Natural killer cell (primary cell): ENCODE measurements at places on chromosomes 3 and 15.
A peak's percentile ranks its signal among the peaks of the same experiment; 100 is the strongest.

- H3K4me3 ChIP-seq, result no peak overlapping the region
- no peak for DNase-seq
Observed at GRCh38 chr3:76310089-76310488, 524.7 kb upstream of the ZNF717 start.

- no peaks in the 10 kb centered on the region for H3K27me3 ChIP-seq
- H3K27ac ChIP-seq, result no peak overlapping the region
- H3K4me3 ChIP-seq, result no peak overlapping the region
Observed at GRCh38 chr3:6108957-6109356, 752.0 kb upstream of the GRM7 start.

DNA sequence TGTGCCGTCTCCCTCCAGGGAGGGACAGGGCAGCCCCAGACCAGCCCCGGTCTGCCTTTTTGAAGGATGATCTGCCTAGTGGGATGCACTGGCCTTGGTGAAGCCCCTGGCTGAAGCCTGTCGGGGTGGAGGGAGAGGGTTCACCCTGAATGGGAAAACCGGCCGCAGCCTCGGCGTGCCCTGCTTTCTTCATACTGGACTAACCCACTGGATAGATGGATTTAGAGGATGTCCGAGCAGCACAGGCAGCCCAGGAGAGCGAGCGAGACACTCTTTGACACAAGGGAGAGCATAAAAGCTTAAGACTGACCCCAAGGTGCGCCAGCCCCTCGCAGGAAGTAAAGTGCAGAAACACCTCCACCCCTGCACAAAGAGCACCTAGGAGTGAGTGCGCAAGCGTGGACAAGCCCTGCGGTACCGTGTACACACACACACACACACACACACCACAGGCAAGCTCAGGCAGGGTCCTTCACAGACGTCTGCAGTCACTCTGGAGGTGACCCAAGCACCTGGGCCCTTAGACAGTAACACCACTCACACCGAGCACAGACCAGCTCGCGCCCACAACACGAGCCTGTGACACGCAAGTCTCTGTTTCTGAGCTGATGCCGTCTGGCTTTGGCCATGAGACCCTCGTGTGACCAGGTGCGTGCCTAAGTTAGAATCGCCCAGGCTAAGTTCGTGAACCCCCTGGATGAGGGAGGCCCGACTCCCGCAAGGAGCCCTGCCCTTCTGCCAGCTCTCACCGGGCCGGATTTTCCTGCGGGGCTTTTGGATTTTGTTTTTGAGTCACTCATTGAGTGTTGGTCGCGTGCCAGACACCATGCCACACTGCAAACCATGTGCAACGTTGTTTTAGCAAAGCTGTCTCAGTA, 11.3 kb downstream of the SEMA4B start:
- H3K4me3 ChIP-seq, result no peak overlapping the region
- H3K27me3 ChIP-seq, result no peaks in the 10 kb centered on the region
- peak overlapping the region; percentile 35 for H3K27ac ChIP-seq

- H3K4me3 ChIP-seq, result no peak overlapping the region
- no peaks in the 10 kb centered on the region for H3K36me3 ChIP-seq
- no peaks in the 10 kb centered on the region for H3K4me1 ChIP-seq
- no peak for DNase-seq
- H3K27me3 ChIP-seq, result no peaks in the 10 kb centered on the region
- no peak overlapping the region for H3K27ac ChIP-seq
Observed at GRCh38 chr3:128215800-128216495, 62.7 kb downstream of the EEFSEC start.

DNA sequence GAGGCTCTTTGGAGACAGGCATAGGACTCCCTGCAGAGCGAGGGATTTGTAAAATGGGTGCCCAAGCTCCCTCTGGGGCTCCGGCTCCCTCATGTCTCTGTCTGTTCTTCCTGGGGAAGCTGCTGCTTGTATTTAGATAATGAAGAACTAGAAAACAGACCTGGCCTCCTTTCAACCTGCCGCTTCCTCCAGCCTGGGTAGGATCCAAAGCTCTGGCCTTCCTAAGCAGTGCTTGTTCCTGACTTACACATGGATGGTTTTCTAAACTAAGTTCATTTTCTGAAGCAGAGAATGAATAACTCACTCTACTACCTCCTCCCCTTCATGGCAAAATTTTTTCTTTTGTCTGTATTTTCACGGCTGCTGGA, 36.9 kb upstream of the MYZAP start:
- H3K36me3 ChIP-seq, result no peaks in the 10 kb centered on the region
- no peak overlapping the region for H3K27ac ChIP-seq
- DNase-seq, result no peak
- H3K4me3 ChIP-seq, result no peak overlapping the region
- H3K4me1 ChIP-seq, result no peaks in the 10 kb centered on the region

DNA sequence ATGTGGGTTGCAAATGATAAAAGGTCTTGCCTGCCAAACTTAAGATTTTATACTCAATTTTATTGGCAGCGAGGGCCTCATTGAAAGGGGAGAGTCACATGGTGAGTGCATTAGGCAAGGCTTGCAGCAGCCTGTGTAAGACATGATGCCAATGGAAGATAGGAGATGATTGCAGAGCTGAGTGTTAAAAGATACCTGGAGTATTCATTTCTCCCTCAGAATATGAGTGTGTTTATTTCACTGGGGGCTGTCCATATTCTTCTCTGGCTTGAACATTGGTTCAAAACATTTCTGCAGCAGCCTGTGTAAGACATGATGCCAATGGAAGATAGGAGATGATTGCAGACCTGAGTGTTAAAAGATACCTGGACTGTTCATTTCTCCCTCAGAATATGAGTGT, 165.2 kb upstream of the NUDT16 start:
- H3K36me3 ChIP-seq, result no peaks in the 10 kb centered on the region
- H3K4me1 ChIP-seq, result no peaks in the 10 kb centered on the region
- no peaks in the 10 kb centered on the region for H3K27me3 ChIP-seq
- no peak overlapping the region for H3K27ac ChIP-seq
- no peak overlapping the region for H3K4me3 ChIP-seq

DNA sequence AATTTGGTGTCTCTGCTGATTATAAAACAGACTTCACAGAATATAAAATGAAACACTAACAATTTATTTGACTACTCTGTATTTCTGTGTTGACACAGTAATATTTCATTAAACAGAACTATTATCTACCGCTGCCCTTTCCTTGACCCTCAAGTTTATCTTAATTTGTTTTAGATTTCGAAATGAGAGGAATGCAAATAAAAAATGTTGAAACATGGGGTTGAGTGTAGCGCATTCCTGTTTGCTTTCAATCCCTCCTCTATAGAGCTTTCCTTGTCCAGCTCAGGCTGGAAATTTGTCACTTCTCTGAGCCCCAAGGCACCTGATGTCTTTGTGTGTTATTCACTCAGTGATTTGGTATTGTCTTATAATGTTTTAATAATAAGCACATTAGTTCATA, 550.2 kb downstream of the ZBBX start:
- no peaks in the 10 kb centered on the region for H3K27me3 ChIP-seq
- no peak overlapping the region for H3K4me3 ChIP-seq
- no peaks in the 10 kb centered on the region for H3K36me3 ChIP-seq
- H3K4me1 ChIP-seq, result no peaks in the 10 kb centered on the region
- DNase-seq, result no peak

- no peak overlapping the region for H3K27ac ChIP-seq
- H3K36me3 ChIP-seq, result peaks cover 24% of the 10 kb centered on the region
- H3K4me3 ChIP-seq, result no peak overlapping the region
- no peaks in the 10 kb centered on the region for H3K4me1 ChIP-seq
Observed at GRCh38 chr15:98909968-98910885, 97.4 kb downstream of the PGPEP1L start.

DNA sequence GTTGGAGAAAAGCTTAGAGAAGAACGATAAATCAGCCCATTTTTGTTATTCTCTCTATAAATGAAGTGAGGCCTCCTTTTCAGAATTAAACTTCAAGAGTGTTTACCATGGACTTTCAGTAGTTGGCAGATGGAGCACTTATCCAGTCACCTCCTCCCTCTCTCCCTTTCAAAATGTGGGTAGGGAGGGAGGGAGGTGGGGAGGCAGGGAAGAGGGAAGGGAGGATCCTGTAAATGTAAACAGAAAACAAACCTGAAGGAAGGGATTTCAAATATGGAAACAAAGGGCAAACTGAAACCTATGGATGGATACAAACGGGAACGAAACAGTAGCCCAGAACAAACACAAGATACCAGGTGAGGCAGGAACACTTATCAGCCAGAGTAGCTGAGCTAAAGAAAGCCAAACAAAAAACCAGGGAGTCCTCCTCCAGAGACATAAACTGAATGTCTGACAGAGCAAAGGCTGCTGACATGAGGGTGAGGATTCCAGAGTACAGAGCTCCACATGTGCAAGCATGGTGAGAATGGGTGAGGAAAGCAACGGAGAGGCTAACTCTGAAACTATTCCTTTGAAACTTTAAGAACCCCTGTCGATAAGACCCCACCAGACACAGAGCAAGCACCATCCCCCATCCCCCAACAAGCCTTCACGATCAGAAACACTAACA, 41.0 kb upstream of the GP5 start:
- H3K4me3 ChIP-seq, result no peak overlapping the region
- H3K36me3 ChIP-seq, result peaks cover 43% of the 10 kb centered on the region
- H3K4me1 ChIP-seq, result peaks cover 7% of the 10 kb centered on the region
- DNase-seq, result no peak

DNA sequence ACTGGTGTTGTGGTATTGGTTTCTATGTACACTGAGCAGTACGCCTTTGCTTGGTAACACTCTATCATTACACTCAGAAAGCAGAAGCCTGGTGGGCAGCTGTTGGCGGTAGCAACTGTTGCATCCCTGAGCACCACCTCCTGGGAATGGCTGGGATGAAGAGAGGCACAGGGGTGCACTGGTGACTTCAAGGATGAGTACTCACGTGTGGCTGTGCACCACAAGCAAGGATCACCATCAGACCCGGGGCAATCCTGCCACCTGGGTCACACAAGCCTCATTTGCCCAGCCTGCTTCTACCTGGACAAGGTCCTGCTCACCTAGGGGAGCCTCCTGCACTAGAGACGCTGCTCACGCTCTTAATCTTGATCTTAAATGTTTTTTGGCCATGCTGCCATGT, 336.4 kb downstream of the SI start:
- no peaks in the 10 kb centered on the region for H3K36me3 ChIP-seq
- no peak for DNase-seq
- H3K4me3 ChIP-seq, result no peak overlapping the region
- no peaks in the 10 kb centered on the region for H3K27me3 ChIP-seq

GRCh38 chr3:184541886-184542562, 19.6 kb upstream of the EPHB3 start:
- no peak for DNase-seq
- H3K27ac ChIP-seq, result no peak overlapping the region
- H3K27me3 ChIP-seq, result peaks cover 5% of the 10 kb centered on the region

DNA sequence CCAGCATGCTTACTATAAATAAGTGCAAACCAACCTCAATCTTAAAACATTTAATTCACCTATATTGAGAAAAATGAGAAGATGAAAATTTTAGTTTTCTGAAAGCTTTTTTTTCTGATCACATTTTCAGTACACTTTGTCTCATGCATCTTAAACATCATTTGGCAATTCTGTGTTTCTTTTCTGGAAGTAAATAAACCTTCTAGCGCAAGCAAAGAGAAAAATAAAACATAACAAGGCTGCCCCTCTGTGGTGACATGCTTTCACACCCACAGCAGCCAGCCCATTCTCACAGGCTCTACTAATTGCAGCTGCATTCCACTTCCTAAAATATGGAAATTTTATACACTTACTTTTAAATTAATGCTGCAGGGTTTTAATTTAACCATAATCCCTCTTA, 90.1 kb downstream of the NEK10 start:
- H3K27ac ChIP-seq, result no peak overlapping the region
- no peaks in the 10 kb centered on the region for H3K27me3 ChIP-seq
- no peak for DNase-seq
- no peak overlapping the region for H3K4me3 ChIP-seq
- H3K4me1 ChIP-seq, result no peaks in the 10 kb centered on the region

DNA sequence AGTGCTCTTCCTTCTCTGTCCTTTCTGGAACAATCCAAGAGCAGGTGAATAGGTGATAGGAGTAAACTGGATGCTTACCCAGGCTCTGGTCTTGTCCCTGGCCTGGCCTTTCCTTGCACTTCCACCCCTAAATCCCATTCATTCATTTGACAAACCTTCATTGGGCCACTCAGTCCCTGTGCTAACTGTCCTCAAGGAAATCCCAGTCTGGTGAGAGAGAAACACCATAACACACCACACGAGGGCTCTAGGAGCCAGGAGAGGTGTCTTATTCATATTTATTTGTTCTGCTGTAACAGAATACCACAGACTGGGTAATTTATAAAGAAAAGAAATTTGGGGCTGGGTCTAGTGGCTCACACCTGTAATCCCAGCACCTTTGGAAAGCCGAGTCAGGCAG, 22.8 kb downstream of the EFCC1 start:
- H3K27me3 ChIP-seq, result no peaks in the 10 kb centered on the region
- no peak overlapping the region for H3K27ac ChIP-seq
- H3K36me3 ChIP-seq, result no peaks in the 10 kb centered on the region
- H3K4me1 ChIP-seq, result peaks cover 34% of the 10 kb centered on the region

GRCh38 chr3:137035631-137036030, 77.8 kb downstream of the IL20RB start:
- no peak overlapping the region for H3K4me3 ChIP-seq
- H3K4me1 ChIP-seq, result peaks cover 8% of the 10 kb centered on the region
- H3K27me3 ChIP-seq, result peaks cover 7% of the 10 kb centered on the region

- H3K27me3 ChIP-seq, result no peaks in the 10 kb centered on the region
- no peak overlapping the region for H3K27ac ChIP-seq
- no peaks in the 10 kb centered on the region for H3K4me1 ChIP-seq
- DNase-seq, result no peak
Observed at GRCh38 chr3:130963878-130964277, 62.7 kb downstream of the ASTE1 start.

DNA sequence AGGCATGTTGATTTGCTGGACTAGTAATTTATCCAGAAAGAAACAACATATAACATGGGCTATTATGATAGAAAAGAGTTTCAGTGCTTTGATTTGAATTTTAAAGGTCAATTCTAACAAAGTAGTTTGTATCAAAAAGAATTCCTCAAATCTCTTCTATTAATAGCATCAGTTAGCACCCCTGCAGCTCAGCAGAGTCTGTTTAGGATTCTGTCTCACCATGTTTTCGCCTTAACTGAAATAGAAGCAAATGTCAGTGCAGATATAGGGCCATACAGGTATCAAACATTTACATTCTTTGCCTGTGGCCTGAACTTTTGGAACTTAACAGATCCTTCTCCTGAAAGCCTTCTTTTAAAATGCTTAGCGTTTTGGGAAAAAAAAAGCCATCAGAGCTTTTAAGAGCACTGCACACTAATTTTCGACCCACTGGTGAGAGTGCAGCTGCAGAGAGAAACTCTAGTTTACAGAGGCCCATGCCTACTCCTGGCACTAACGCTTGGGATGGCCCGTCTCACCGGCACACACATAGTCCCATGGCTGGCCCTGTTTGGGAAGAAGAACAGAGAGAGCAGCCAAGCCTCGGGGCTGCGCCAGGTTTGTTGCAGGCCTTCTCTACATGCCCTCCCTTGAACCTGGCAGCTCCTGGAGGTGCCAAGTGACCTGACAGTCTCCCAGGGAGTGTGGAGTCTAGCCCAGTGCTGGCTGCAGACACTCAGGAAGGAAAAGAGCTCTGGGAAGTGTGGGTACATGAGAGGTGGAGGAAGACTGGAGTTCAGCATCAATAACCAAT, 9.9 kb upstream of the PAQR9 start:
- no peaks in the 10 kb centered on the region for H3K27me3 ChIP-seq
- no peak for DNase-seq
- H3K36me3 ChIP-seq, result no peaks in the 10 kb centered on the region

- no peak overlapping the region for H3K4me3 ChIP-seq
- H3K27me3 ChIP-seq, result no peaks in the 10 kb centered on the region
- no peaks in the 10 kb centered on the region for H3K4me1 ChIP-seq
Observed at GRCh38 chr3:155416500-155417118, 123.1 kb upstream of the STRIT1 start.

GRCh38 chr3:151412989-151413388, 28.4 kb upstream of the P2RY12 start:
- H3K4me3 ChIP-seq, result no peak overlapping the region
- no peaks in the 10 kb centered on the region for H3K36me3 ChIP-seq
- H3K27me3 ChIP-seq, result no peaks in the 10 kb centered on the region
